DMS79 (cell line): ENCODE measurements at places on chromosomes 6 and 20.

GRCh38 chr20:25259358-25259757 lies 11.5 kb downstream of the PYGB start:
- no peak for DNase-seq

DNA sequence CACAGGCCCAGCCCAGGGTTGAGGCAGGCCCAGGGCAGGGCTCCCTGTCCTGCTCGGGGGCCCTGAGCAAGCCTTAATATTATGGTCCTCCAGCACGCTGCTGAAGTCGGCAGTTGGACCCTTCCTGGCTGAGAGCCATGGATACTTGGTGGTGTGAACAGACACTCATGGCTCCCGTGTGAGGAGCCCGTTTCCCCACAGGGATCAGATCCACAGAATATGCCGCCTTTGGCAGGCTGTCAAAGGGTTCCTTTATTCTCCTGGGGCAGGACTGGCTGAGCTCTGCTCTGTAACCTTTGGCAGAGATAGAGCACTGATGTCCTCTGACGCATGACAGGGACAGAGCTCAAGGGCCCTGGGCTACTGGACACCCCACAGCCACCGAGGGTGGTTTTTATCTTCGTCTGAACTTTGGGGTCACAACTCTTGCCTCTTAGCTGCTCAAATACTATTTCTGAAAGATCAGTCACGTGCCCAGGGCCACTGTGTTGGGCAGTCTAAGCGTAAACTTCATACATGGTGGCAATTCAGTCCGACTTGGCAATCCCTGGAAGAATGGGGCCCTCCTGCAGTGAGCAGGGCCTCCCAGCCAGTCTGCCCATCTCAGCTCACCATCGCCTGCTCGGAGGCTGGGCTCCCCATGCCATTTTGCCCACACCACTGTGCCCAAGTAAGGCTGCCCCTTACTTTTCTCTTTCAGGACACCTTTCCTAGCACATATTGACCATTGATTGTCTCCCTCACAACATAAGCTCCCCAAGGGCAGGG lies 49.1 kb downstream of the TTI1 start:
- peak; percentile 56 for DNase-seq

DNA sequence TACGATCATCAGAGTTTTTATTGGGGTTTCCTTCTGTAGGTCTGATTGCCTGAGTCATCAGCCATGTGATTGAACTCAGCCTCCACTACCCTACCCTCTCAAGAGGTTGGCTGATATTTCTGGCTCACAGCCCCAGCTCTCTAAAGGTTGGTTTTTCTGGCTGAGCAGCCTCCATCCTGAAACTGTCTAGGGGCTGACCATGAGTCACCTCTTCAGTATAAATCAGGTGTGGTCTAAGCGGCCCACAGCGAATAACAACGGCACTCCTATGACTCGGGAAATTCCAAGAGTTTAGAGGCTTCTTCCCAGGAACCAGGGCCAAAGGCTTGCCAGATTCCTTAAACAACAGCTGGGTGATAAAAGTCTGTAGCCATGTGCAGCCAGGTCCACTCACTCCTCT lies 115.5 kb downstream of the SOD2 start:
- DNase-seq = no peak

GRCh38 chr6:157294654-157295053 lies 28.7 kb downstream of the TMEM242 start:
- DNase-seq = no peak
